ENCODE measurements at places on chromosomes 6 and 20. TPM values are rescaled to one million over a fixed set of nuclear protein-coding genes. Genes with fewer than 3 reads are reported as not detected.

RNF182 gene
- 5.3 TPM for total RNA-seq

PDE7B gene
- total RNA-seq, result not detected

FAM184A gene
- total RNA-seq, result 0.56 TPM

PNPLA1 gene
- not detected for total RNA-seq

HDGFL1 gene
- not detected for total RNA-seq

MRPL18 gene
- total RNA-seq, result 70.6 TPM

HRH3 gene
- total RNA-seq, result not detected

C20orf144 gene
- 0.17 TPM for total RNA-seq

OLIG3 gene
- total RNA-seq, result not detected

TGM3 gene
- not detected for total RNA-seq

SIM1 gene
- total RNA-seq, result 3.8 TPM

METTL24 gene
- total RNA-seq, result not detected

CALHM6 gene
- total RNA-seq, result 3.6 TPM

BEND3 gene
- total RNA-seq, result 3.9 TPM

USP49 gene
- 5.2 TPM for total RNA-seq

SAMD5 gene
- 9.2 TPM for total RNA-seq

IL17A gene
- total RNA-seq, result not detected

PAX1 gene
- total RNA-seq, result not detected

BHLHE23 gene
- not detected for total RNA-seq

HLA-DQA1 gene
- not detected for total RNA-seq

SAMD10 gene
- total RNA-seq, result 4.7 TPM

TEAD3 gene
- 56.8 TPM for total RNA-seq

PAK5 gene
- total RNA-seq, result not detected

LST1 gene
- not detected for total RNA-seq

MYT1 gene
- total RNA-seq, result not detected

APOBEC2 gene
- total RNA-seq, result not detected

PPP1R3D gene
- total RNA-seq, result 6.0 TPM

CRISP2 gene
- not detected for total RNA-seq

BMP7 gene
- not detected for total RNA-seq

ULBP2 gene
- total RNA-seq, result 13.9 TPM

EPHA7 gene
- 55.4 TPM for total RNA-seq

GPR63 gene
- total RNA-seq, result 1.1 TPM

MYB gene
- total RNA-seq, result 0.13 TPM

TREML2 gene
- total RNA-seq, result not detected

LY6G5B gene
- 10.2 TPM for total RNA-seq

PDE10A gene
- total RNA-seq, result 10.4 TPM

SIRPG gene
- not detected for total RNA-seq

WFDC2 gene
- not detected for total RNA-seq

GRM4 gene
- total RNA-seq, result 0.26 TPM

OR2H2 gene
- total RNA-seq, result not detected

UBE2C gene
- 17.2 TPM for total RNA-seq

SLC17A1 gene
- not detected for total RNA-seq

GTSF1L gene
- not detected for total RNA-seq

RPL10A gene
- total RNA-seq, result 848 TPM

GTPBP2 gene
- total RNA-seq, result 131 TPM

RAD21L1 gene
- total RNA-seq, result not detected

ETV7 gene
- not detected for total RNA-seq

HNF4A gene
- total RNA-seq, result not detected

OOEP gene
- not detected for total RNA-seq

PRICKLE4 gene
- total RNA-seq, result 3.6 TPM

HTR1B gene
- 0.57 TPM for total RNA-seq

RFX6 gene
- total RNA-seq, result not detected

SIRPB1 gene
- 1.6 TPM for total RNA-seq

CD109 gene
- 33.1 TPM for total RNA-seq

CABLES2 gene
- total RNA-seq, result 6.4 TPM

CRYBG1 gene
- 16.2 TPM for total RNA-seq

KIAA1755 gene
- 17.6 TPM for total RNA-seq

C20orf202 gene
- not detected for total RNA-seq

NKAIN4 gene
- total RNA-seq, result 2.2 TPM

All from chondrocyte (in vitro differentiated cells).